ENCODE measurements at places on chromosomes 1 and 21. TPM values are rescaled to one million over a fixed set of nuclear protein-coding genes. Genes with fewer than 3 reads are reported as not detected.

Gene SCAMP3
- total RNA-seq: 22.1 TPM

Gene PITHD1
- 43.8 TPM for total RNA-seq

Gene STX12
- total RNA-seq: 45.0 TPM

Gene ANGPTL7
- total RNA-seq: 12.0 TPM

Gene LHX4
- total RNA-seq: not detected

Gene NCMAP
- 2.6 TPM for total RNA-seq

Gene TEDDM1
- not detected for total RNA-seq

Gene CLDN19
- 2.8 TPM for total RNA-seq

Gene RNF115
- 18.5 TPM for total RNA-seq

Gene MROH9
- not detected for total RNA-seq

Gene CADM3
- 0.41 TPM for total RNA-seq

Gene FLG
- total RNA-seq: 5.9 TPM

Gene TACSTD2
- 65.3 TPM for total RNA-seq

Gene RGS1
- 31.6 TPM for total RNA-seq

Gene SLAMF9
- total RNA-seq: not detected

Gene LRRC8D
- total RNA-seq: 10.9 TPM

Data from tongue (tissue), 3 donors.